Activated CD4-positive, CD25-positive, alpha-beta regulatory T cell treated with anti-CD3 and anti-CD28 coated beads, Interleukin-2, amount 50 U/mL, for 24 hours (primary cell): ENCODE measurements at places on chromosomes 5 and 9.

GRCh38 chr5:54959673-54960418 lies 25.5 kb downstream of the ESM1 start:
- no peak for ATAC-seq

- ATAC-seq: no peak
Measured at GRCh38 chr5:138138949-138139780, at the start of gene NME5. NME5 (minus strand) TSS chr5:138139428; CDS start chr5:138138780, 648 bp downstream.

DNA sequence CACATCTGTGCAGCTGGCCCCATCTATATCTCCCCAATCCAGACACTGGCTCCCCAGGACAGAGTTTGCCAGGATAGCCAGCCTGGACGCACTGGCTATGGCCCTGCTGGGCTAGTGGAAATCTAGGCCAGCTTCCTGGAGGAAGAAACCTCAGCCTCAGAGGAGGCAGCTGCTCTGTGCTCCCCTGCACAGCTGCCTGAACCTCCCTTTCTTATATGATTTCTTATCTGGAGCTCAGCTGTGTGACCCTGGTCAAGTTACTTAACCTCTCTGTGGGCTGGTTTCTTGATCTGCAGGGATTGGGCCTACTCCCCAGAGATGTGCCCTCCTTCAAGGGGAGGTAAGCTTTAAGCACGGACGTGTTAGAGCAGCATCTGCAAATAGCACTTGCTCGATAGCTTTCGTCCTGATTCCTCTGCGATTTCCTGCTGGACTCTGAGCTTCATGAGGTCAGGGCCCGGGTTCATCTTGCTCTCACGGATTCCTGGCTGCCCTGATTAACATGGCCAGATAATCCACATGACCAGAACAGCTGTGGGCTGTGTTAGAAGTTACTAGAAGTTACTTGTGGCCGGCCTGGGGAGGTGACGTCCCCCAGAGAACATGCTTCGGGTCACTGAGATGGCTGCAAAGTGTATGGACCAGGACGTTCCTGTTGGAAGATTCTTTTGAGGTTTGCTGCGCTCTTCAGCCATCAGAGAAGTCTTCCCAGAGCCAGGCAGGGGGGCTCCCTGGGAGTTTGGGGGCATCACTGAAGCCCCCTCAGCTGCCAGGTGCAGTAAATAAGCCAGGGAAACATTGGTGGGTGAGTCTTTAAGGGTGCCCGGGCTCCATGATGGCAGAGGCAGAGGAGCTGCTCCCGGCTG lies 14.5 kb downstream of the C9orf50 start:
- ATAC-seq: no peak

GRCh38 chr9:88852794-88853193 lies 138.5 kb upstream of the S1PR3 start:
- no peak for ATAC-seq

GRCh38 chr5:145520335-145520734 lies 314.8 kb downstream of the PRELID2 start:
- no peak for ATAC-seq

GRCh38 chr9:69455311-69455710 lies 130.3 kb downstream of the ENTREP1 start:
- ATAC-seq: no peak

DNA sequence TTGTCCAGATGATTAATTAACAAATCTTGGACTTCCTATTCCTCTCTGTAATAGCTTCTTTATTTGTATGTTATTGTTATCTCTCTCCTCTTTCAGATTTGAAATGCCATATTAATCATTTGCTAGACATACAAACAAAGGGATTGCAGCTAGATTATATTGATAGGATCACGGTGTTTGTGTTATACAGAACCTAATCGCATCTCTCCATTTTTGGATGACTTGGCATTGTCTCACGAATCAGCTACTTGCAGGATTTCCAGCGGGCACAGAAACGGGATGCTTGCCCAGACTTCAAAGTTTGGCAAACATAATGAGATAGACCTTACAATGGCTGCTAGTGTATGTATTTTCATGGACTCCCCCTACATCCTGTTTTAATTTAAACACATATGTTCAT lies 368.1 kb downstream of the TLE4 start:
- ATAC-seq: no peak

DNA sequence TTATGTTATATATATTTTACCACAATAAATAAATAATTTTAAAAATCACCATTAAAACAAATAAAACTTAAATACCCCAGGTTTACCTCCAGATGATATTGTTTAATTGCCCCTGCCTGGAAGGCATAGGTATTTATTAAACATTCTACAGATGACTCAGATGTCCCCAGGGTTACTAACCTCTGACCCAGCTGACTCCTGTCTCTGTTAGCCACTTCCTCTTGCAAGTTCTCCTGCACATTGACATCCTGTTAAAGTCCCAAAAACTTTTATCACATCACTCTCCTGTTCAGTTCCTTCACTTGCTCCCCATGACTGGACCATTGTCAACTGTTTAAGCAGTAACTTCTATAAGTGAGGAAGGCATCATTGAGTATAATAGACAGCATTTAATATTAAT lies 37.0 kb upstream of the RAB3C start:
- ATAC-seq: no peak

DNA sequence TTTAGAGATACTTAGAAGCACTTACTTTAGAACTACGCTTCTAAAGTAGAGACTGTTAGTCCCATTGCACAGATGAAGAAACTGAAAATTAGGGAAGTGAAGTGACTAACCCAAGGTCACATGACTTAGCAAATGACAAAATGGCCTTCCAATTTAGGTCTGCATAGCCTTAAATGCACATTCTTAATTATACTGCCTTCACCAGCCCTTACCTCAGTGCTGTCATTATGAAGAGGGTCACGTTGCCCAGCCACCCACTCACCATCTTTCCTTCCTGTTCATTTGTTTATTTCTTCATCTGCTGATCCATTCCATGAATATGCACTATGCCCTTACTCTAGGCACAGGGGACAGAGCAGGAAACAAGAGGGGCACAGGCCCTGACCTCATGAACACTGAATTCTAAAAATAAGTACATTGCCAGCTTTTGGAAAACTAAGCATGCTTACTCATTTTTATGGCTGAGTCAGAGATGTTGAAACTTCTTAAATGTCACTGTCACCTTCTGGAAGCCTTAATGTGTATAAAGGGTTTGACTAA lies 8.6 kb downstream of the HAVCR2 start:
- peak; percentile 87 for ATAC-seq

DNA sequence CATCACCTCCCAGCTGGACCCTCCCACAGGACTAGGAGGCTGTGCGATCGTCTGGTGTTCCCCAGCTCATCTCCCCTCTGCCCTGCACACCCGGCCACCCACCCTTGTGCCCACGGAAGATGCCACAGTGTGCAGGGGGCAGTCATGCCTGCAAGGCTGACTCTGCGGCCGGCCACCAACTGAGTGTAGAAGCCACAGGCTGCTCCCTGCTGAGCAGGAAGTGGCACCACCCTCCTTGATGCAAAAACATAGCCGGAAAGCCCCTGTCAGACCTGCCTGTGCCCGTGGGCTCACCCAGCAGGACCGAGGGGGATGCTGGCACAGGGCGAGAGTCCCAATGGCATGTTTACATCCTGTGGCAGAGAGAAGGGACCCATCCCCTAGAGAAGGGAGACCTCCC lies 40.3 kb upstream of the SLC12A7 start:
- no peak for ATAC-seq

- ATAC-seq: no peak
Measured at GRCh38 chr5:144017631-144018030, 152.8 kb downstream of the YIPF5 start.

GRCh38 chr9:115353681-115354080 lies 235.7 kb upstream of the TNC start:
- ATAC-seq: no peak

GRCh38 chr5:174571662-174572397 lies 152.6 kb upstream of the MSX2 start:
- ATAC-seq: no peak

DNA sequence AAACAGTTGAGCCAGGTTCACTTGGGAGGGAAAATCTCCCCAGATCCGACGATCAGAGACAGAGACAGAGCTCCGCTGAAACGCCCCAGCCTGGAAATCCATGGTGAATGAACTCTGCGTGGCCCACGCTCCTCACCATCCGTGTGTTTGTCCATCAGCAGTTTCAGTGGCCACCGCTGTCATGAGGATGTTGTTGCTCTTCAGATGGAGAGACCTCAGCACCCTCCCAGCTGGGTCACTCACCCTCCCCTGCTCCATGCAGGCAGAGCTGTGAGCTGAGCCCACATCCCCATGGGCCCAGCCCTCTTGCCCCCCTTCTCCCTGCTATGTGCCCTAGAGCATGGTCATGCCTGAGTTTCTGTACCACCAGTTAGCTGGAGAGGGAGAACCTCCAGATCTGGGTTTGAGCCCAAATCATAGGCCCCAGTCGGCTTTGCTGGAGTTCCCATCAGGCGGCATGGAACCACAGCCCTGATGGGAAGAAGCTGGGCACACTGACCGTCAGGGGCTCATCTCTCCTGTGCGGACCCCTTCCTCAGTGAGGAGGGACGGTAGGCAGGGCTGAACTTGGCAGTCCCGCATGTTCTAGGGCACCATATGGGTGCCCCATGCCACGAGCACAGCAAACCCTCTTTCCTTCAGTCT lies 154.4 kb upstream of the COL5A1 start:
- ATAC-seq: no peak

DNA sequence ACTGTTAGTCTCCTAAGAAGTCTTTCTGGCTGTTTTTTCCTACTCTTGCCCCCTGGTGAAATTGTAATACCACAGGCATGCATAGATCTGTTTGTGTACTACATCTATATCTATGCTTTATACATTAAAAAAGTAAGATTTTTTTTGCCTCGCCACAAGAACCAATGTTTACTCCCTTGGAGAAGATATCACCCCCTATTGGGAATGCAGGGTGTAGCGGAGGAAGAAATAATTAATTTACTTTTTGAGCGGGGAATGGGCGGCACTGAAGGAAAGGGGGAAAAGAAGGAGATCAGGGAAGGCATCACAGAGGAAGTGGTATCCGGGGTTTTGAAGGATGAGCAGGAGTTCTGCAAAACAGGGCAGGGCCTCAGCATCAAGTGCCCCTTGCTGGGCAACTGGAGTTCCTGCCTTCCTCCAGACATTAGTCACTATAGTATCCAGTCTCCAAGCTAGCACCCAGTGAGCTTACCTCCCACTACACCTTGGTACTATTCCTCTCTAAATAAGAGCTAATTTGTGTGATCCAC lies 134.9 kb downstream of the GABBR2 start:
- ATAC-seq: no peak

DNA sequence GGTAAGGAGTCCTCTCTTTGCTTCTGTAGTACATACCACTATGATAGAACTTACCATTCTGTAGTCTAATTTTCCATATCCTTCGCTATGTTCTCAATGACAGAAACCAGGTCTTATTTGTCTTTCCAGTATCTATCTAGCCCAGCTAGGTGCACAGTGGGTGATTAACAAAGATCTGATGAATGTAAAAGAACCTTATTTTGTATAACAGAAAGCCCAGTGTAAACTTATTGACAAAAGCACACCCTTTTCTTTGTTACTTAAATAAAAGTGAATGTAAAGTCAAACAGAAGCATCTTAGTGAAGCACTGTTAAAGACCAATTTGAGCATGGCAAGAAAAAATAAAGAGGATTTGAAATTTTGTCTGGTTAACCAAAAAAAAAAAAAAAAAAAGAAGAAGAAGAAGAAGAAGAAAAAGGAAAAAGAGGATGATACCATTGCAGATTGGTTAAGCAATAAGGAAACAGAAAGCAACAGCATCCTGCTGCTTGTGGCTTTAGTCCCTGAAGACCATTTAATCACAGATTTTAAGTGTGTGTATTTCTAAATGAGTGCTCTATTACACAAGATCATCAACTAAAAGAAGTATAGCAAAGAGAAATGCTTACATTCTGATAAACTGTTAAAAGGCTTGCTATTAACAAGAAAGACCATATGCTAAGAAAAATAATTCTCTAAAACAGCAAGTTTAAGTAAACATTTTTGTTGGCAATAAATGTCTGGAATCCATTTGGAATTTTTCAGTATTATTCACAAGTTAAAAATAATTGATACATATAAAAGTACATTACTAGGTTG lies 21.2 kb downstream of the MEGF9 start:
- no peak for ATAC-seq

GRCh38 chr5:114317751-114318150 lies 44.1 kb upstream of the KCNN2 start:
- ATAC-seq: no peak

GRCh38 chr5:158802941-158803341 lies 296.8 kb downstream of the EBF1 start:
- ATAC-seq: no peak

DNA sequence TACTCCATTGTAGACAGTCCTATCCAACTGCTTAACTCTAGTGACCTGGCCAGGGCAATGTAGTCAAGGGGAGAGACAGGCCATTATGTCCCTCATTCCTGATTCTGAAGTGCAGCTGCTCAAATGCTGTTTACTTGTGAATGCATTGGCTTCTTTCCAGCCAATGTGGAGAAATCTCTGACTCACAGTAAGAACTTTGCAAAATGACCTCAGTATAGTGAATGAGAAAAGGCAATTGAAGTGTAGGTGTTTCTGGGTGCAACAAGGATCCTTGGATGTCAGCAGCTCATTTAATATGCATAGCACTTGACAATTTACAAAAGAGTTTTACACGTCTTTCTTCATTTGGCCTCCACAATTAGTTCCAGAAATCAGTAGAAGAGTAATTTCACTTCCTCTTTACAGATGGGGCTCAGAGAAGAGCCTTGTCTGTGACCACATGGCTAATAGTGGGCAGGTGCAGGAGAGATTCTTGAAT lies 367.2 kb downstream of the OSTF1 start:
- no peak for ATAC-seq

- no peak for ATAC-seq
Measured at GRCh38 chr9:127128341-127129072, 6.1 kb upstream of the ANGPTL2 start.

- peak; percentile 9 for ATAC-seq
Measured at GRCh38 chr5:127031147-127031862, 947 bp upstream of the MARCHF3 start.

DNA sequence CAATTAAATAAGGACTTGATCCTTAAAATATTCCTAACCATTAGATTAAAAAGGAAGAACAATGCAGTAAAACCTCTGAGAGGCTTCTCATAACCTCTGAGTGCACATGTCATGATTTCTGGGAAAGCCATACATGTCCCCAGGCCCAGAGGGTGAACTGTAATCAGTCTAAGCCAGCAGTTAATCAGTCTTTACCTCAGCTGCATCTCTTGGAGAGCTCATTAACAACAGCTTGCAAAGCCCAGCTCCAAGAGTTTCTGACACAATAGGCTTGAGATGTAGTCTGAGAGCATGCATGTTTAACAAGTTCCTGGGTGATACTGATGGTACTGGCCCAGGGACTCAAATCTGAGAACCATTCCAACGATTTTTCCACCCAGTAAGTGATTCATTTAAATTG lies 392.1 kb downstream of the DNAH5 start:
- no peak for ATAC-seq

GRCh38 chr9:94029932-94030317 lies 54.3 kb upstream of the PTPDC1 start:
- ATAC-seq: no peak

- ATAC-seq: no peak
Measured at GRCh38 chr9:82273121-82273520, 284.5 kb downstream of the SPATA31D1 start.

- ATAC-seq: no peak
Measured at GRCh38 chr5:98786191-98786853, 12.9 kb downstream of the RGMB start.

DNA sequence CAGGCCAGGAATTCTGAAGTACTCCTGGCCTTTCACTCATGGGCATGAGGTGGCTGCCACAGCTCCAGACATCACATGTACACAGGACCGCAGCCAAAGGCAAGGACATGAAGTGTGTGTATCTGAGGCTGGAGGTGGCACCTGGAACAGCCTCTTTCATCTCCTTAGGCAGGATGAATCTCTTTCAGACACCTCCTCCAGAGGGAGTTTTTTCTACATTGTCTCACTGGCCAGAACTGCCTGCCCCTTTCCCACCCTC lies 142.8 kb downstream of the BARX1 start:
- no peak for ATAC-seq
